ENCODE measurements at places on chromosomes 5 and 9.
A peak's percentile ranks its signal among the peaks of the same experiment; 100 is the strongest.

DNA sequence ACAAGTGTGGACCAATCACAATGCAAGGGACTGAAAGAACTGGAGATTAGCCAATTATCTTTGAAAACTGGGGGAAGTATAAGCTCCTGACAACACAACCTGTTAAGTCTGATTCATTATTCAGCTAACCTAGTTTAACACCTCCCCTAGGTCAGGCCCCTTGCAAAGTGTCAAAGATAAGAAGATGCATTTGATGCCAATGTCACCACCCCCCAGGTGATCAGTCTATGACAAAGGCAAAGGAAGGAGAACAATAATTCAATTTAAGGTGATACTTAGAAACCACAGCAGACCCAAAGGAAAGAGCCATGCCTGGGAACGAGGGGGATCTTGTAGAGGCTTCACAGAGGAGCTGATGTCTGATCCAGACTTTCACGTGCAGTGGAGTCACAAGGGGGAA lies 137.9 kb downstream of the FBXL7 start:
- DNase-seq = no peak

DNA sequence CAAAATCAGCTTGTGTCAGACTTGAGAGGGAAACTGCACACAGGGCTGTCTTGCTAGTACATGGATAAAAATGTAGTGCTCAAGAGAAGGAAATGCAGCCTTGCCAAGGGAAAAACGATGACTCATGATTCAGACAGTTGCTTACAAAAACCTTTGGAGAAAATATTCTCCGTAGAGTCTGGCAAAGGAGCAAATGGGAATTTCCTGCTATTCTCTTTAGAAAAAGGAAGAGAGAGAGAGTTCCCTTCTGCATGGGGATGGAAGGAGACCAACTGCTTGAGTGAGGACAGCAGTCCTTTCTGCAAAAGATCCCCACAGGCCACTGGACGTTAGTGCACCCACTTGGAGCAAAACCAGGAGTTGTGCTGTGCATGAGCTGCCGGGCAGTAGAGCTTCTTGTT lies 7.6 kb downstream of the IFNB1 start:
- DNase-seq = peak; percentile 97

DNA sequence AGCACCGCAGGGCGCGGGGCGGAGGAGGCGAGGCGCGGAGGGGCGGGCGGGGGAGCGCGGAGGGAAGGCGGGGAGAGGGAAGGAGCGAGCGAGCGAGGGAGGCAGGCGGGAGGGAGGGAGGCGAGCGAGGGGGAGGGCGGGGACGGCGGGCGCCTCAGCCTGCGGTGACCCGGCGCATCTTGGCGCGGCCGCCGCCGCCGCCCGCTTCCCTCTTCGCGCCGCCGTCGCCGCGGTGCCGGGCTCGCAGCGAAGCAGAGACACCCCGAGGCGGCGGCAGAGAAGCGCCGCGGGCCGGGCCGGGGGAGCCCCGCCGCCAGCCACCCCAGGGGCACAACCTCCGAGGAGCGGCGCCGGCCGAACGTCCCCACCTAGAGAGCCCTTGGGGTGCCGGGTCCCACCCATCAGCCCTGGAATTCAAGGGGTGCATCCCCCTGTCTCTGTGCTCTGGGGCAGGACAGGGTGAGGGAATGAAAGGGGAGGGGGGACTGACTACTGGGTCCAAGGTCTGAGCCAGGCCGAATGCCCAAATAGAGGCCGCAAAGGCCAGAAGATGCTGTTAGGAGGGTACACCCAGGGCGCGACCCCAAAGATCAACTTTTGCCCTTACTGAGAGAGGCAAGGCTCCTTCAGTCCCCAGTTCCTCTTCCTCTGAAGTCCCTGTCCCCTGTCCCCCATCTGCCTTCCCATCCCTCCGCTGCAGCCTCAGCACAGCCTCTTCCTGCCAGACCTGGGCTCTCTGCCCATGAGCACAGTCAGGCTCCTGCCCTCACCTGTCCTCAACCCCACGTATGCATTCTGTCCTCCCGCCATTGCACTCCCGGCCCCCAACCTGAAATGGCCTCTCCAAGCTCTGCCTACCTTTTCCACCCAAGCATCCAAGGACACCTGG lies at the start of gene ADAMTS2:
Gene ADAMTS2, minus strand, starts transcription at position 29 of the 889 bp plus-strand sequence. CDS start 133 bp downstream, outside the sequence.
- no peak for DNase-seq

DNA sequence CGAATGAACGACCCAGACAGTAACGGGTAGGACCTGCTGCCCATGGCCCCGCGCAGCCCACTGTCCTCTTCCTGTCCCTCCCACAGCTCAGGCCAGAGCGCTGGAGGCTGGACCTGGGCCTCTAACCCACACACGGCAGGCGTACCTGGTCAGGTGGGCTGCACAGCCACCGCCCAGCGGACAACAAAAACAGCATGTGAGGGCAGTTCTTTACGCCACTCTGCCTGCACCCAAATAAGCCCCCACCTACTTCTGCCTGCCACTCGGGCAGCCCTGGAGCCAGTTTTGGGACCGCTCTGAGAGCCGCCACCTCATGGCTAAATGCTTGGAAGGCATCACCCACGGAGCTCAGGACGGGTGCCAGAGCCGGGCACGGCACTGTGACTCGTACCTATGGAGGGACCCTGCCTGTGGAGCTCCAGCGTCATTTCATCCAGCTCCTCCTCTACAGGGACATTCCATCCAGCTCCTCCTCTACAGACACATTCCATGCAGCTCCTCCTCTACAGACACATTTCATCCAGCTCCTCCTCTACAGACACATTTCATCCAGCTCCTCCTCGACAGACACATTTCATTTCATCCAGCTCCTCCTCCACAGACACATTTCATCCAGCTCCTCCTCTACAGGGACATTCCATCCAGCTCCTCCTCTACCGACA lies 18.9 kb downstream of the CLPTM1L start:
- DNase-seq = no peak

Measured in iris pigment epithelial cell (primary cell).